Upper lobe of right lung (tissue), 1 donor: ENCODE measurements at places on chromosomes 5 and 9.
A peak's percentile ranks its signal among the peaks of the same experiment; 100 is the strongest.

DNA sequence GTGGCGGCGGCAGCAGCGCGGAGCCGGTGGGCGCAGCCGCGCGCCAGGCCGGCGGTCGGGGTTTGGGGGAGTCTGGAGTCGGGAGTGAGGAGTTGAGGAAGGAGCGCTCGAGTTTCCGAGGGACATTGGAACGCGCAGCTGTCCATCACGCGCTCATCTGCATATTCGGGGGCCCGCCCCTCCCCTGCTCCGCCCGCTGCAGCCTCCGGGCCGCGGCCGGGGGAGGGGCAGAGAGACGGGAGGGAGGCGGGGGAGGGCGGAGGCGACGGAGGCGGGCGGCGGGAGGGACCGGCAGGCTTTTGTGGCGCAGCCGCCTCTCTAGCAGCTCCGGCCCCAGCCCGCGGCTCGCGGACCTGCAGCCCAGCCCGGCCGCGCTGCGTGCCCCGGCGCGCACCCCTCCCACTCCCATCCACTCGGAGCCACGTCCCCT lies at the start of gene IRX2:
TSS of gene IRX2 (minus strand) at position 86 of the 430 bp plus-strand sequence. CDS start 264 bp downstream, outside the sequence.
- H3K36me3 ChIP-seq = no peaks in the 10 kb centered on the region
- peak within 1 kb of the TSS; percentile 88 for H3K27ac ChIP-seq
- H3K4me1 ChIP-seq = no peaks in the 10 kb centered on the region
- peaks cover 82% of the 10 kb centered on the region for H3K27me3 ChIP-seq

DNA sequence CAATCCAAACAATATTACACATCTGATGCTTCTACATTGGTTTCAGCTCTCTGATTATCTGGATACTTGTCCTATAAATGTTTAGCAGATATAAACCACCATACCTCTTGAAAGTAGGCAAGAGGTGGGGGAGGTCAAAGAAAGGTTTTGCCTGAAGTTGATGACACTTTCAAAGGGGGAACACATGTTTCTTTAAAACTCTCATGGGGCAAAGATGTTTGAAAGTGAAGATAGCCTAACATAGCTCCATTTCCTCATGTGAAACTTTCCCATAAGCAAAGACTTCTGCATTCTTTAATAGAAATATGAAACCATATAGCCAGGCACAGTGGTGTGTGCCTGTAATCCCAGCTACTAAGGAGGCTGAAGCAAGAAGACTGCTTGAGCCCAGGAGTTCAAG lies 62.1 kb downstream of the CETN3 start:
- H3K27me3 ChIP-seq = no peaks in the 10 kb centered on the region
- no peaks in the 10 kb centered on the region for H3K4me1 ChIP-seq
- H3K36me3 ChIP-seq = no peaks in the 10 kb centered on the region
- H3K4me3 ChIP-seq = no peak overlapping the region

DNA sequence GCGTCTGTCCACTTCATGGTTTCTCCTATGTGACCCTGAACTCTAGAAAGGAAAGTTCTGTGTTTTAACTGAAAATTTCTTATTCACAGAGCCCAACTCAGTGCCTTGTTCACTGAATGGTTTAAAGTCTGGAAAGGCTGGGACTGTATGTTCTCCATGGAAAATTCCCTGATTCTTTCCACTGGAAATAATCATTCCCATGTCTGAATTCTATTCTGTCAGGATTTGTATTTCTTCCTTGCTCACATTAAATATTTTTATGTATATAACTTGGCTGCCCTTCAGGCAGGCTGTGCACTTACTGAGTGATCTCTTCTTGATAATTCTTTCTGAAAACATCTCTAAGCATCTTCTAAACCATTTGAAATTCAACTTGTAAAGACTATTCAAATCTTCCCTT lies 1126.9 kb upstream of the DMAC1 start:
- H3K4me3 ChIP-seq = no peak overlapping the region
- H3K36me3 ChIP-seq = no peaks in the 10 kb centered on the region
- no peak for DNase-seq
- no peaks in the 10 kb centered on the region for H3K4me1 ChIP-seq
- no peak overlapping the region for H3K27ac ChIP-seq

GRCh38 chr5:88244686-88245085 lies 24.0 kb downstream of the TMEM161B start:
- DNase-seq = no peak
- H3K36me3 ChIP-seq = no peaks in the 10 kb centered on the region
- H3K27me3 ChIP-seq = no peaks in the 10 kb centered on the region
- H3K4me1 ChIP-seq = no peaks in the 10 kb centered on the region
- H3K4me3 ChIP-seq = no peak overlapping the region
- H3K27ac ChIP-seq = no peak overlapping the region

GRCh38 chr5:90866333-90866732 lies 307.7 kb downstream of the ADGRV1 start:
- no peak overlapping the region for H3K4me3 ChIP-seq
- peaks cover 11% of the 10 kb centered on the region for H3K4me1 ChIP-seq
- no peaks in the 10 kb centered on the region for H3K36me3 ChIP-seq
- H3K27me3 ChIP-seq = no peaks in the 10 kb centered on the region
- H3K27ac ChIP-seq = no peak overlapping the region

DNA sequence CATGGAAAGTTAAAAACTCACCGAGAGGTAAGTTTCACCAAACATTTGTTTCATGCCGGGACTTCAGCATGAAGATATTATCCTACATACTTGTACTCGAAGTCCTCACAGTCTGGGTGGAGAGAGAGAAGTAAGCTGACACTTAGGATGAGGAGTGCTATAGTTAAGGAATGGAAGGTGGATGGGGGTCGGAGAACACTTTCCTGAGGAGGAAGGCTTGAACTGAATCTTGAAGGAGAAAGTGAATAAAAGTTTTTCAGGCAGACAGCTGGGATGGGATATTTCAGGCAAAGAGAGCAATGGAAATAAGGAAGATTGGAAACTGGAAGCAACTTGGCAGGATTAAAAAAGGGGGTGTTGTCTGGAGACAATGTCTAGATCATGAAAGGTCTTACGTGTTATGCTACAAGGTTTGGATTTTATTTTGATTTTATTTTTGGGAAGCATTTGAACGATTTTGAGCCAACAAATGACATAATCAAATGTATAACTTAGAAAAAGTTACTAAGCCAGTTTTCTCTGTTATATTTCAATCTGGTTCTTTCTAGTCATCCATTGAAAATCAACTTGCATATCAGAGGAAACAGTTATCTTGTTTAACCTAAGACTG lies 167.1 kb downstream of the PAM start:
- no peak overlapping the region for H3K4me3 ChIP-seq
- no peak for DNase-seq
- no peaks in the 10 kb centered on the region for H3K27me3 ChIP-seq
- H3K36me3 ChIP-seq = peaks cover 14% of the 10 kb centered on the region
- H3K27ac ChIP-seq = no peak overlapping the region

GRCh38 chr5:91129748-91130147 lies 253.4 kb downstream of the ARRDC3 start:
- H3K4me3 ChIP-seq = no peak overlapping the region
- no peaks in the 10 kb centered on the region for H3K27me3 ChIP-seq
- peaks cover 26% of the 10 kb centered on the region for H3K4me1 ChIP-seq
- H3K36me3 ChIP-seq = no peaks in the 10 kb centered on the region
- H3K27ac ChIP-seq = no peak overlapping the region
- no peak for DNase-seq

DNA sequence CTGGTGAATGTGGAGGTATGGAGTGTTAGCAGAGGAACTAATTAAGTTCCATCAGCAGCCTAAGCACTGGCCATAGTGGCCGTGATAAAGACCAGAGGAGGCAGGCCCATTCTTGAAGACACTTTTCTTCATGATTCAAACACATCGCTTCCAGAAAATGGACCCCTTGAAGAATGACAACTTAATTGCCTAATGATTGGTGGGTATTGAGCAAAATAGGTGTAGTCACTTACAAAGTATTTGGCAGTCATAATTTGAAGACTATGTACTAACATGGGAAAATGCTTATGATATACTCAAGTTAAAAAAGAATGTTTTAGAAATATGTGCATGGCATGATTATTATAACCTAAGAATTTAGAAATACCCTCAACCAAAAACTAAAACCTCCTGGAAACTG lies 44.8 kb downstream of the MEGF10 start:
- H3K27ac ChIP-seq = no peak overlapping the region
- DNase-seq = no peak
- H3K36me3 ChIP-seq = no peaks in the 10 kb centered on the region
- H3K27me3 ChIP-seq = peaks cover 7% of the 10 kb centered on the region
- no peaks in the 10 kb centered on the region for H3K4me1 ChIP-seq

DNA sequence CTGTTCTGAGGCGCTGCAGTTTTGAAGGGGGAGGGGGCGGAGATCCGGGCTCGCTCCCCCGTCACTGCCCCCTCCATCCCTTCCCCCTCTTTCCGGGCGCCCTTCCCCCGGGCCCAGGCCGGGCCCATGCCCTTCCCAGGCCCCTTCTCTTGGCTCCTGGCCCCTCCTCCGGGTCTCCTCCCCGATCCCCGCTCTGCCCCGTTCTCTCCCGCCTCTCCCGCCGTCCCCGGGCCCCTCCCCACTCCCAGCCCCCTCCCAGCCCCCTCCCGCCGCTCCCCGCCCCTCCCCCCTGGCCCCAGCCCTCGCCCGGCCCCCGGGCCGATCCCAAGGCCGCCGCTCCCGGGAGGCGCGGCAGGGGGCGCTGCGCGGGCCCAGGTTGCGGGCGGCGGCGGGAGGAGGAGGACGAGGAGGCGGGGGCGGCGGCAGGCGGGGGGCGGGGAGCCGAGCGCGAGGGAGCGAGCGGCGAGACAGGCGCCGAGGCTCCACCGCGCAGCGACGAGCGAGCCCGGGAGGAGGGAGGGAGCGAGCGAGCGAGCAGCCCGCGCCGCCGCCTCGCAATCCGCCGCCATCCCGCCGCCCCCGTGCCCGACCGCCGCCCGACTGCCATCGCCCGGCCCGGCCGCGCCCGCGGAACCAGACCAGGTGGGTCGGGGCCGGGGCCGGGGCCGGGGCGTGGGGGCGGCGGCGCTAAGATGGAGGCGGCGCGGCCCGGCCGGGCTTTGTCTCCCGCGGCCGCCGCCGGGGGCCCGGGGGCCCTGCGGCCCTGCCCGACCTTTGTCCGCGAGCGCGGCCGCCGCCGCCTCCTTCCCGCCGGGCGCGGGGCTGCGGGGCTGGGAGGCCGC lies at the start of gene PRRC2B:
TSS of gene PRRC2B (plus strand) at position 465 of the 842 bp plus-strand sequence. CDS start 36,059 bp downstream, outside the sequence.
- no peaks in the 10 kb centered on the region for H3K36me3 ChIP-seq
- no peaks in the 10 kb centered on the region for H3K27me3 ChIP-seq
- DNase-seq = peak; percentile 94
- peak within 1 kb of the TSS; percentile 92 for H3K27ac ChIP-seq
- H3K4me3 ChIP-seq = peak within 1 kb of the TSS; percentile 66
- peaks cover 42% of the 10 kb centered on the region for H3K4me1 ChIP-seq

DNA sequence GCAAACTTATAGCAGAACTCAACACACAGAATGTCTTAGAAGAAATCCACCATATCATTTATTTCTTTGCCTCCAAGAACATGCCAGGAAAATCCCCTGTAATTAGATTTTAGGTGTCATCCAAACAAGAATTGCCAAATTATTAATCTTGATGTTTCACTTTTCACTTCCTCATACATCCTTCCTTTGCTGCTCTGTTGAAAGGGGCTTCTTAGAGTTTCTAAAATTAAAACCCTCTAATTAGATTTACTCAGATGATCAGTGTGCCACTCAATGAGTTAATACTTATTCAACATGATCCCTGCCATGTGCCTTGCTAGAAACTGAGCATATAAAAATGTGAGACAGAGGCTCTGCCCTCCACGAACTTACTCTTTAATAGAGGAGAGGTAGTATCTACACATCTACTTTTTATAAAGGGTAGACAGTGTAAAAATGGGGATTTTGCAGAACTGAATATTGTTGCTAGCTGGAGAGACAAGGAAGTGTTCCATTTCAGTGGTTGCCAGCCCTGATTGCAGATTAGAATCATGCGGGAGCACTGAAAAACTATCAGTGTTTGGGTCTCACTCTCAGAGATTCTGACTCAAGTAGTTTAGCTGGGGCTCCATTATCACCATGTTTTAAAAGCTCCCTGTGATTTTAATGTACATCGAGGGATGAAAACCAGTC lies 498.4 kb downstream of the TLE4 start:
- no peak overlapping the region for H3K4me3 ChIP-seq
- H3K36me3 ChIP-seq = no peaks in the 10 kb centered on the region
- H3K4me1 ChIP-seq = no peaks in the 10 kb centered on the region
- no peaks in the 10 kb centered on the region for H3K27me3 ChIP-seq
- H3K27ac ChIP-seq = no peak overlapping the region

DNA sequence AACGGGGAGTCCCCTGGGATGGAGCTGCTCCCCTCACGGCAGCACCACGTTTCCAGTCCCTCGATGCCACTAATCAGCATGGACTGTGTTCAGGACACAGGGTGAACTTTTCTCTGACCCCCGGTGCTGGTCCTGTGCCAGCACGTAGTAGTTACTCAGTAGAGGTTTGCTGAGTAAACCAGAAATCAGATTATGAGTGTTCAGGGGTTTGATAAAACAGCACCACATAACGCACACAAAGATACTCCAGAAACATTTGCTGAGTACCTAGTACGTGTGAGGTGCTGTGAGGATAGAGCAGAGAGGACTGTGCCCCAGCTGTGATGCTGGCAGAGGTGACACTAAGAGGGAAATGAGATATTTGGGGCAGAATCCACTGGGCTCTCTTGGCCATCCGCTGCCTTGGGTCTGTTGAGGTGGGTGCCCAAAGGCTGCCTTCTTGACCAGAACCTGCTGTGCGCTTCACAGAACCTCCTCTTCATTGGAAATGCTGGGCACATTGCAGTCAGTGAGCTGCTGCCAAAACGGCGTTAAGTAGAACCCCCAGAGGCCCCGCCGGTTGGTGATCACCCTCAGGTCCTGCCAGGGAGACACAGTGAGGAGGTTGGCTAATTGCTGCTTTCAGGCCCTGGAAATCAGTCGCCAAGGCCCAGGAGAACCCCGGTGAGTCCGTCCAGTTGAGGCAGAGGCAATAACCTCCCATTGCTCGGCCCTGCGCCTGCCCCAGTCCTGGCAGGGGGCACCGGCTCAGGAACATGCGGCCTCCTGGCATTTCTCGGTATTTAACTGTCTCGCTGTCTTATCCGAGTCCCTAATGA lies 49.4 kb downstream of the NEURL1B start:
- no peak overlapping the region for H3K27ac ChIP-seq
- H3K36me3 ChIP-seq = no peaks in the 10 kb centered on the region
- no peak for DNase-seq
- H3K4me1 ChIP-seq = peaks cover 35% of the 10 kb centered on the region

DNA sequence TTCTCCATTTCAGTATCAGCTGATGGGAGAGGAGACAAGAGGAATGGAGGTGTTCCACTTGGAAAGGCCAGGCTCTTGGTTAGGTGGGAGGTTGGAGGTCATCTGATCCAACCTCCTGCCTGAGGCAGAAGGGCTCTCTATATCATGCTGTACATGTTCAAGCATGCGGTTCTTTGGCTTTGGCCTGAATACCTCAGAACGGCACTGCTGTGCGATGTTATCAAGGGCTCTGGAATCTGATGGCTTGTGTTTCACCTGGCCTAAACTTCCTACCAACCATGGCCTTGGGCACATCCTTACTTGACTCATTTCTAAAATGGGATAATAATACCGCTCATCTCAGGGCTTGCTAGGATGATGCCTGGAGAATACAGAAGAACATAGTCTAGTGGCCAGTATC lies 90.1 kb upstream of the FAM169A start:
- no peak overlapping the region for H3K27ac ChIP-seq
- no peak for DNase-seq
- H3K4me1 ChIP-seq = no peaks in the 10 kb centered on the region
- no peaks in the 10 kb centered on the region for H3K27me3 ChIP-seq
- no peaks in the 10 kb centered on the region for H3K36me3 ChIP-seq
